ENCODE measurements at places on chromosomes 1 and 21. TPM values are rescaled to one million over a fixed set of nuclear protein-coding genes. Genes with fewer than 3 reads are reported as not detected.

DNA sequence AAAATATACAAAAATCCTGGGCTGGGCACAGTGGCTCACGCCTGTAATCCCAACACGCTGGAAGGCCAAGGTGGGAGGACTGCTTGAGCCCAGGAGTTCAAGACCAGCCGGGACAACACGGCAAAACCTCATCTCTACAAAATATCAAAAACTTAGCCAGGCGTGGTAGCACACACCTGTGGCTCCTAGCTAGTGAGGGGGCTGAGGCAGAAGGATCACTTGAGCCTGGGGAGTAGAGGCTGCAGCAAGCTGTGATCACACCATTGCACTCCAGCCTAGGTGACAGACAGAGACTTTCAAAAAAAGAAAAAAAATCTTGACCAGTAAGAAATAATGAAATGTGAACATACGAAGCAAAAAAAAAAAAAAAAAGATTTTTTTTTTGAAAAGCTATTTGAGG lies 52.1 kb downstream of the ARID4B start:
- no peak for DNase-seq

DNA sequence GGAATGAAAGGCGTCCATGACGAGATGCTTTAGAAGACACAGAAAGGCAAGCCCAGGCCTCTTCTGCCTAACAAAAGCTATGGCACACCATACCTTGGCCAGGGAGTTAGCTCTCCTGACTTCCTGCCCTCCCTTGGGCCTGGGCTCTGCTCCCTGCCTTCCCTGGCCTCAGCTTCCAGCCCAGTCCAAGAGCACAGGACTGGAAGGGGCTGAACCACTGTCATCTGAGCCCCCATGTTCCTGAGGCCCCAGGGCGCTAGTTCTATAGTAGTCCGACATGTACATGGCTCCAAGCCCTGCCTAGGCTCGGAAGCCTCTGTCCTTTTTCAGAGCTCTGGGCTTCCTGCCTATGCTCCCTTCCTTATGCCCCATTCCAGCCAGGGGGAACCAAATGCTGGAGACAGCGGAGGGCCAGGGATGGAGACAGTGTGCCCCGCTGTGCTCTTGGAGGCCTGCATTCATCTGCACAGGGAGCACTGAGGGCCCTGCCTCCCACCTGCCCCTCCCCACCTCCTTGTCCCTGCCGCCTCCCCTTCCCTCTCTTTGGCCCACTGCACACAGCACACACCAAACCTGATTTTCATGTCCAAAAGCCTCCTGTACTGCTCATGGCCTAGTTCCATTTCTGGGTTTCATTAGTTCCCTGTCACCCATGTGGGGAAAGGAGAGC lies 240.1 kb downstream of the RHOU start:
- DNase-seq: no peak

GRCh38 chr1:201499795-201500669 lies 6.9 kb downstream of the CSRP1 start:
- DNase-seq: no peak

GRCh38 chr1:10529765-10530164 lies 55.0 kb downstream of the PEX14 start:
- no peak for DNase-seq

- DNase-seq: no peak
These were observed 134.0 kb downstream of the TOMM20 start for GRCh38 chr1:234994436-234995295.

- DNase-seq: no peak
These were observed 19.7 kb downstream of the RCC2 start for GRCh38 chr1:17419626-17420328.

DNA sequence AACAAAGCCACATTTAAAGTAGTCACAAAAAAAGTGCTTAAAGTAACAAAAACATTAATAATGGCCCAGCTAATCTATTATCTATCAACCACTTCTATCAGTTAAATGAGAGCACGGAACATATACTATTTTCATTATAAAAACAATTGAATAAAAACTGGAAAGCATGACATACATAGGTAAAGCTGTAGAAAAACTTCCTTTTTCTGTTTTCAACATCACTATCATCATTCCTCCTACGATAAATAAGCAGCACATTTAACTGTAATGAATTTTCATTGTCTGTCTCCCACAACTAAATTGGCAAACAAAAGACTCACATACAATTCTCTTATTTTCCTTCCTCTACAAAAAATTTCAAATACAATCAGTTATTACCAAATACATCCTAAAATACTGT lies 96.4 kb upstream of the DPH5 start:
- no peak for DNase-seq

DNA sequence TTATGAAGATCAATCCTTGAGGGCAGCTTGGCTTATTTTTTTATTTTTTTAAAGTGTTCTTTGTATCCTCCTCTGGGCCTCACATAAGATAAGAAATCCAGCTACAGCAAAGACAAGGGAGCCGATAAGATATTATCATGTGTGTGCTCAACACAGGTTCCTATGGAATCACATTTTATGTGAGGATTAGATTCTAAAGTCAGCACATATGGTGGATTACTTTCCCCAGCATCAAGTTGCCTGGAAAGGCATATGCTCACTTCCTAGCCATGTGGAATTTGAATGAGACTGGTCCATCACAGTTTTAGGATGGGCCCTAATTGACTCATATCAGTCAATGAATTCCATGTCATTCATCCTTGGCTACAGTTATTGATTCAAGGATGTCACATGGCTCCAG lies 456.9 kb upstream of the LRRC7 start:
- DNase-seq: no peak

LENEP gene
- 1.2 TPM for total RNA-seq

FCGR3B gene
- total RNA-seq: not detected

AIRE gene
- not detected for total RNA-seq
